GOT3 (cell line): ENCODE measurements at places on chromosomes 5 and 9.

GRCh38 chr9:81827616-81828296, 100.5 kb upstream of the SPATA31D4 start:
- no peak for DNase-seq

GRCh38 chr5:55481293-55481855, 53.4 kb downstream of the PLPP1 start:
- no peak for DNase-seq

DNA sequence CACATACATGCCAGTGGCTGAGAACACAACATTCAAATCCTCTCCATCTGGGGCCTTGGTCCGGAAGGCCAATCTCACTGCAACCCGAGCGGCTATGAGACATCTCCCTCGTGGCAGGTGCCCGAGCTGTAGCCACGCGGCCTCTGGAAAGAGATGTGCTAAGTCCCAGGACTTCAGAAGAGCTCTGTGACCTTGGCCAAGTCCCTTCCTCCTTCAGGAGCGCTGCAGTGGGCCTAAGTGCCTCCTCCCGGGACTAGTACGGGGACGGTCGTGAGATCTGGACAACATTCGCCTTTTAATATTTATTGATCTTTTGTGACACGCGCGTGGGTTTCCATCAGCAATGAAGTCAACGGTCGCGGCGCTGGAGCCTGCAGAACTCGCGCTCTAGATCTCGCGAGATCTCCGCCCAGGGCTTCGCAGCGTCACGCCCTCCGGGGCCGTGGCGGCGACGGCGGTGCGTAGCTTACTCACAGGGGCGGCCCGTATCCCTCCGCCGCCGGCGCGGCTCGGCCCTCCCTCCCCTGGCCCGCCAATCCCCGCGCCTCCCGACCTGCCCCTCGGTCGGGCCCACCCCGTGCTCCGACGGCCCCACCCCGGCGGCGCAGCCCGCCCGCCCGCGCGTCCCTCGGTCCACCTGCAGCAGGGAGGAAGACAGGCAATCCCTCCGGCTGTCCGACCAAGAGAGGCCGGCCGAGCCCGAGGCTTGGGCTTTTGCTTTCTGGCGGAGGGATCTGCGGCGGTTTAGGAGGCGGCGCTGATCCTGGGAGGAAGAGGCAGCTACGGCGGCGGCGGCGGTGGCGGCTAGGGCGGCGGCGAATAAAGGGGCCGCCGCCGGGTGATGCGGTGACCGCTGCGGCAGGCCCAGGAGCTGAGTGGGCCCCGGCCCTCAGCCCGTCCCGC, at the start of gene UBE2D2:
Gene UBE2D2, plus strand, starts transcription at position 588 of the 903 bp plus-strand sequence. CDS start 453 bp downstream, outside the sequence.
- peak; percentile 97 for DNase-seq

- DNase-seq, result no peak
Measured at GRCh38 chr9:120513825-120514396, 66.1 kb downstream of the CDK5RAP2 start.

GRCh38 chr5:142659405-142659804, 26.5 kb downstream of the FGF1 start:
- DNase-seq, result no peak
